ENCODE measurements at places on chromosomes 1 and 21.

DNA sequence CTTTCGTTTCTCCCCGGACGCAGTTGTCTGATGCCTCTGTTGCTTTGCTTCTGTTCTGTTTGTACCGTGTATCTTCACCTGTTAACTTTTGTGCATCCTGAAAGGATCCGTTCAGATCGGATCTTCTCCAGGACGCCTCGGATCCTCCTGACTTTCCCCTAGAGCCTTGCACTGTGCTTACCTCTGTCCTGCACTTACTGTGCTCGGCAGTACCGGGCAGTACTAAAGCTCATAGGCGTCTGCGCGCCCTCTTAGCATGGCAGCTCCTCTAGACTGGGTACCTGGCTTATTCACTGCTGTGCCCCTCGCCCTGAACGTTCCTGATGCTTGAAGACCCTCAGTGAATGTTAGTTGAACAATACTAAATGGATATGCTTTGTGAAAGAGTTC lies 934 bp downstream of the SCP2 start:
- DNase-seq: peak; percentile 13

- DNase-seq: no peak
Measured at GRCh38 chr1:92126088-92126487, 45.9 kb downstream of the BTBD8 start.

DNA sequence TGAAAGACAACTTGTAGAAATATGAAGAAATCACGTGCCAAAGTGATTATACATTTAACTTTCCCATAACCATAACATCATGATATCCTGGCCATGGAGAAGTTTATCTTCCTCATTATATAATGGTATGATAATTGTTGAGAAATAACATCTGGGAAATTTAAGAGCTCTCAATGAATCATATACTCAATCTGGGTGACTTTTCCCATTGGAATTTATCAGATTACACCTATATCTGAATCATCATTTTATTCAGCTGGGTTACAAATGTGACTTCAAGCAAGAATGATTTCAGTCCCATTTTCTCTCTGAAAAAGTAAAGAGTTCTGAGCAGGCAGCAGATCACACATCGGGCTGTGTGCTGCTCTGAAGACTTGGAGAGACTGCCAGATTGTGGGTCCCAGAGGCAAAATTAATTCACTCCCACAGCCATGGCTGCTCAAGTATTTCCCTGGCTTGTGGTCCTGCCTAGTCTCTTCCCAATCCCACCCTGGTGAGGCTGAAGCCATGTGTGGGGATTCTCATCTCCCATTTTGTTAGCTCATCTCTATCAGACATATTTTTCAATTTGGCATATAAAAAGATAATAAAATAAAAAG lies 278.0 kb downstream of the MRPL39 start:
- DNase-seq: no peak

DNA sequence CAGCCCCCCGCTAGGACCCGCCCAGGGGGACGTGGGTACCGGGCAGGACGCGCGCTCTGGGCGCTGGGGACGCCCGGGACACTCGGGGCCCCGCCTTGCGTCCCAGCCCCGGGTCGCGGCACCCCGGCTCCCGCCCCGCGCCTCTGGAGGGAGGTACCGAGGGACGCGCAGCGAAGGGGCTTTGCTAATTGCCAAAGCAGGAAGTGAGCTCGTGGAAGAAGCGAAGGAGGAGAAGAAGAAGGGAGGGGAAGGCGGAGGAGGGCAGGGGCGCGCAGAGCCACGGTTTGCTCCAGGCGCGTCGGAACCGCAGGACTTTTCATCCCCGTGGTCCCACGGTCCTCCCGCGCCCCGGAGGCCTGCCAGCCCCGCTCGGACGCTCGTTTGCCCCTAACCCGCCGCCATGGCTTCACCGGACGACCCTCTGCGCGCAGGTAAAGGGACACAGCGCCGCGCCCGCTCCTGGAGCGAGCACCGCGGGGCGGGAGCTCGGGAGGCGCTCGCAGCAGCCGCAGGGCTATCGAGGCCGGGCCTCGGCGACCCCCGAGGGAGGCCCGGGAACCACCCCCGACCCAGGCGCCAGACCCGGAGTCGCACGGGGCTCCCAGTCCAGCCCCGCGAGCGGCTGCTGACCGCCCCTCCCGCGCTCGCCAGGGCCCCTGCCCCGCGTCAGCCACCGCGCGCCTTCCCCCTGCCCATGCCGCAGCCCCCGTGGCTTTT lies 1.3 kb downstream of the EDARADD start:
- no peak for DNase-seq

DNA sequence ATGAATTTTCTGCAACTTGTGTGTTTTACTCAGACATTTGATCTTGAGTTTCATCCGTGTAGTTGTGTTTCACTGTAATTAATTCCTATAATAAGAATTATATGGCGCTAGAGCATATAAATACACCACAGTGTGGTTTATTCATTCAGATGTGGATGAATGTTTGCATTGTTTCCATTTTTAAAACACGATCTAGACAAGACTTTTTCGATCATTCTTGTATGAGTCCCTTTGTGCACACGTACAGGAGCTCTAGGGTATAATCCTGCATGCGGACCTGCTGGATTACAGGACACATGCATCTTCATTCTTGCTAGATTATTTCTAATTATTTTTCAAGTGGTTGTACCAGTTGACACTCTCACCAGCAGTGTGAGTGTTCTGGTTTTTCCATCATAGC lies 46.8 kb upstream of the CNIH3 start:
- no peak for DNase-seq

- no peak for DNase-seq
Measured at GRCh38 chr21:46150073-46150472, 5.3 kb downstream of the FTCD start.

GRCh38 chr1:23343221-23344110 lies 618 bp downstream of the HNRNPR start:
- DNase-seq: peak; percentile 30

DNA sequence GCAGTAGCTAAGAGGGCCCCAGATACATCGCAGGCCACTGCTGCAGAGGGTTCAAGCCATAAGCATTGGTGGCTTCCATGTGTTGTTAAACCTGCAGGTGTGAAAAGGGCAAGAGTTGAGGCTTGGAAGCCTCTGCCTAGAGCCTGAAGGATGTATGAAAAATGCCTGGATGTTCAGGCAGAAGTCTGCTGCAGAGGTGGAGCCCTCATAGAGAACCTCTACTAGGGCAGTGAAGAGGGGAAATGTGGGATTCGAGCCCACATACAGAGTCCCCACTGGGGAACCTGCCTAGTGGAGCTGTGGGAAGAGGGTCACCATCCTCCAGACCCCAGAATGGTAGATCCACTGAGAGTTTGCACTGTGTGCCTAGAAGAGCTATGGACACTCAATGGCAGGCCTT lies 30.6 kb upstream of the ADGRL4 start:
- DNase-seq: no peak

DNA sequence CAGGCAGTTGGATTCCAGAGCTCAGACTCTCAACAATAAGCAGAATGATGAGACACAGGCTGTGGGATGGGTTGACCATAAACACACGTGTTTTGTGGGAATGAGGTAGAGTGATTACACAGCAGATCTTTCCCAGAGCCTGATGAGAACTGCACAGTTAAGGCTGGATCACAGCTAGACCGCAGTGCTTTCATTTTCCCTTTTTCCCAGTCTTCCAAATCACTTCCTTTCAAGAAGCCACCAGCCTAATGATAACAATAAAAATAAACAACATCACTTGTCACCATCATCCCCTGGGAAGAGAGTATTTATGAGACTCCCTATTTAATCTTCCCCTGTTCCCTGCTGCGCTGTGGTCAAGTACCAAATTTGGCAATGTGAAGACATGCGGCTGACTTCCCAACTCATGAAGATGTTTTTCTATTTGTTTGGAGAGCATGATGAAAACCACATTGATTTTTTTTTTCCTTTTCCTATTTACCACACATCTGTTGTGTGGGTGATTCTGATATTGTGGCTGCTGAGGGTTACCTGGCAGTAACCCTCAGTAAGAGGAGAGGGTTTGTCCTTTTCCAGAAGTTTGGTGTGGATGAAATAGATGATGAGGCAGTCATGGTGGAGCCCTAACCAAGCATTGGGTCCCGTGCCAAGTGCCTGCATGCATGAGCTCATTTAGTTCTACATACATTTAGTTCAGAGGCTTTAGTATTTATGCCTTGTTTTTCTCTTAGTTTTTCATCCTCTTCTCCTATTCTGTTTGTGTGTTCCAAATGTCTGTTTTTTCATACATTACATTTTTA lies 248.9 kb upstream of the HOOK1 start:
- DNase-seq: no peak

GRCh38 chr1:203324105-203325025 lies 19.0 kb downstream of the BTG2 start:
- no peak for DNase-seq

Measured in SK-N-DZ (cell line).